ENCODE measurements at places on chromosomes 16 and 17. TPM values are rescaled to one million over a fixed set of nuclear protein-coding genes. Genes with fewer than 3 reads are reported as not detected.

- DNase-seq, result peak; percentile 10
Observed at GRCh38 chr16:72612256-72612655, 435.7 kb downstream of the ZFHX3 start.

DNA sequence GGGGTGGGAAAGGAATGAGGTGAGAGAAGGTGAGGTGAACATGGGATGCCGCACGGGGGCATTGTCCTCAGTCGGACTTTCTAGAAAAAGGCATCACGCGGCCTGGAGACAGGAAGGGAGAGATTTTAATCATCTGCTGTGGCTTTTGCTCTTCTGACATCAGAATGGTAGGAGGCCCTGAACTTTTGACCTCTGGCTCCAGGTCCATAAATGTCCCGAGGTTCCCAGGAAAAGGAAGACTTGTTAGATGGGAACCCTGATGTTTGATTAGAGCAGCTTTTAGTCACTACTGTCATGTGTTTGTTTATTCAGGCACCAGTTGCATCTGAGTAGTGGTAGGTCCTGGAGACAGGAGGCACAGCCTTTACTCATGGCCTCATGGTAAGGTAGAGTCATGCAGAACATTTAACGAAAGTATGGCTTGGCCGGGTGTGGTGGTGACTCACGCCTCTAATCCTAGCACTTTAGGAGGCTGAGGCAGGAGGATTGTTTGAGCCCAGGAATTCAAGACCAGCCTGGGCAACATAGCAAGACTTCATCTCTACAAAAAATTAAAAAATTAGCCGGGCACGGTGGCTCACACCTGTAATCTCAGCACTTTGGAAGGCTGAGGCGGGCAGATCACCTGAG lies 203.1 kb downstream of the MSI2 start:
- no peak for DNase-seq

GRCh38 chr16:50311134-50311528 lies 44.8 kb downstream of the ADCY7 start:
- no peak for DNase-seq

The COIL gene
- 30.2 TPM for polyA plus RNA-seq

GRCh38 chr16:85134076-85134788 lies 22.0 kb upstream of the CIBAR2 start:
- DNase-seq, result no peak

The TSNAXIP1 gene
- 8.9 TPM for polyA plus RNA-seq

The KRTAP1-5 gene
- polyA plus RNA-seq, result not detected

GRCh38 chr17:77962348-77962747 lies 3.8 kb downstream of the TNRC6C start:
- DNase-seq, result no peak
